ENCODE measurements at places on chromosomes 2 and 18. TPM values are rescaled to one million over a fixed set of nuclear protein-coding genes. Genes with fewer than 3 reads are reported as not detected.

The PLEKHH2 gene
- total RNA-seq, result 4.5 TPM

The REV1 gene
- total RNA-seq, result 39.8 TPM

The COPS9 gene
- total RNA-seq, result 73.1 TPM

The RAB11FIP5 gene
- total RNA-seq, result 9.8 TPM

The CHRNG gene
- not detected for total RNA-seq

The GULP1 gene
- not detected for total RNA-seq

The CRYGC gene
- not detected for total RNA-seq

The MARCHF4 gene
- total RNA-seq, result not detected

The COL5A2 gene
- total RNA-seq, result 0.60 TPM

Data from activated T-cell treated with anti-CD3 and anti-CD28 coated beads, Interleukin-2, amount 50 U/mL, for 72 hours (primary cell).